ENCODE measurements at places on chromosomes 1 and 21.

- DNase-seq: no peak
Observed at GRCh38 chr1:203175237-203175826, at the start of gene MYBPH. Gene MYBPH, minus strand, starts transcription at chr1:203175826. Its CDS starts 71 bp downstream, at chr1:203175755.

- no peak for DNase-seq
Observed at GRCh38 chr21:45010096-45010495, 64.3 kb upstream of the ADARB1 start.

GRCh38 chr1:245116751-245117150, 38.0 kb upstream of the KIF26B start:
- DNase-seq: no peak

DNA sequence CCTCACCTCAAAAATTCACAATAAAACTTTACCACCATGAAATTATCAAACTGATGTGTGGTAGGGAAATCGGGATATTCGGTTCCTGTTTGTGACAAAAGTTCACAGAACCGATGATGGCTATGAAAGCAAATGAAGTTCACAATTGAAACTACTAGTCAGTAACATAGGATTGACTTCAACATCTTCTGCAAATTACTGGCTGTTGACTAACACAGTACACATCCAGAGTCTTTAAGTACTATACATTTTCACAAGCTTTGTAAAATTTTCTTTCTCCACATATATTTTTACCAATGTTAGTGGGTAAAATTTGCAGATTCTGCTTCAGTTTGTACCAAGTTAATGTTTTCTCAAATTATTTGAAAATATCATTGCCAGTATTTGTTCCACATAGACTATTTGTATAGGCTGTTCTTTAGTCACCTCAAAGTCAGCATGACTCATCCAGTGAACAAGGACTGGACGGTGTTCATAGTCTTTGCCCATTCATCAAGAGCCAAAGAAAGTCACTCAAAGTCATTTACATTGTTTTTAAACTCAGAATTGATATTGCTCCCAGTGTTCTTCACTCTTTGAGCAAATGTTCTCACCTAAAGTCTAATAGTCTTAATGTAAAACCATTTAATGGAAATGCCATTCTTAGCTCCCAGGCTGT, 213.4 kb downstream of the USP25 start:
- DNase-seq: no peak

DNA sequence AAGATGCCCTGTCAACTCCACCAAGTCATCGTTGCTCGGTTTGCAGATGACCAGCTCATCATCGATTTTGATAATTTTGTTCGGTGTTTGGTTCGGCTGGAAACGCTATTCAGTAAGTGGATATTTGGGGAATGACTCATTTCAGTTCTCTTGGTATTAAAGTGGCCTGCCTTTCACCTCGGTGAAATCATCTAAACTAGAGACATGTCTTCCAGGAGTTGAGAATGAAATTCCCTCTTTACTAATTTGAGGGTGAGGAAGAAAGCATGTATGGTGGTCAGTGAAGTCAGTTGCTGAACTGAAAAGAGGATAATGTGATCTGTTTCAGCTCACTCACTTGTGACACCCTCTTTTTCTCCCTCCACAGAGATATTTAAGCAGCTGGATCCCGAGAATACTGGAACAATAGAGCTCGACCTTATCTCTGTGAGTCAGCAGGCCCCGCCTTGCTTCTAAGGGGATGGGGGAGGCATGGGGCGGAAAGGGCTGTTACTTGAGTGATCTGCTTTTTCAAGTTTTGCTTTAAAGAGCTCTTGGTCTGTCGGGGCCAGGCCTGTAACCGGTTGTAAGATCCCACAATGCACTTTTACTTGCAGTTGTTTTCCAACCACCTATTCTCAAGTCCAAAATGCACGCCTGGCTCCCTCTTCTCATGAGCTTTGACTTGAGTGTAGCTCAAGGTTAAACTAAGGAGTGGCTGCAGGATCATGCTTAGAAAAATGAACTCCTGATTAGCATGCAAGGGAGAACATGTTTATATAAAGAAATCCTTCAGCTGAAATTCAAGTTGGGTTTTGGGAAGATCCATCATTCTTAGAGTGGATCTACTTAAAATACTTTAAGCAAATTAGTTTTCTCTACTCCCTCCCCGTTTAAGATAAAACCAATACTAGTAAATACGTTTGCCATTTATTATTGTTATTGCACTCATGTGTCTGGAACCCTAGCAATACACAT, 59.8 kb downstream of the CAPN2 start:
- no peak for DNase-seq

DNA sequence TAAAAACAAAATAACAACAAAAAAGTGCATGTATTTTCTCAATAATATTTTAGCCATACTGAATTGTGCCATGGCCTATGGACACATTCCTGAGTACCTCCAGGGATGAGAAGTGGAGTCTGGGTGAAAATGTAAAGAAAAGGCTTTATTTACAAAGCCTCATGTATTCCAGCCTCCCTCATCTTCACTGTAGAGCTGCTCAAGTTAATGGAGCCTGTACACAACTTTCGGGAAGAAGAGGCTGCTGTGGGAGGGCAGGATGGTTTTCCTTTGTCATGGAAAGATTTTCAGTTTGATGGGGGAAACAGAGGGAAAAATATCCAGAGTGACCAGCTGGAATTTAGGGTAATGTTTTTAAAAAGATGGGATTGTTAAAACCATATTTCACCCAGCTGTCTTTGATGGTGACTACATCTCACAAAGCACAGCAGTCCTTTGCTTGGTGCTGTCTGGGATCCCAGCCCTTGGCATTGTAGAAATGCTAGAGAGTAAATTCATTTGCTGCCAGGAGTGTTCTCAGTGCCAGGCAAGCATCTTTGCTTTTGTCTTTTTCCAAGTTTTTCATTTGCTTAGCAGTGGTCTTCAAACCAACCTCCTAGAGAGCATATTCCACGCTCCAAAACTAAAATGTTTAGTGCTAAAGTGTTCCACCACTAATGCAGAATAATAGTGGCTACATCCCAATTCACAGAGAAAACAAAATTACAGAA, 54.9 kb downstream of the DPT start:
- DNase-seq: no peak

DNA sequence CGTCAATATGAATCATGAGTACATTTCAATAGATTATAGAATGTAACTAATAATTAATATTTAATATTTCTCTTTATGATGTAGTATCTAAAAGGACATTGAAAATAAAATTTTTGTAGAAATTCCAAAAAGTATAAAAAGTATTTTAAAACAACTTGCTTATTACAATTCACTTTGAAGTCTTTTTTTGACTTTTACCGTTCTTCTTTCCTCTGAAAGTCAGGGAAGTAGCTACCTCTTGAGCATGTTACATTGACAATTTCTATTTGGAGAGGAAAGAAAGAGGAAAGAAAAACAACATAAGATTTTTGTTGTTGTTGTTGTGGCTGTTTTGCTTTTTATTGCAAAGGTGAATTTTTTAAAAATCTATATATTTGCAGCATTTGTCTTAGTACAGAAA, 1.3 kb downstream of the PTPRC start:
- no peak for DNase-seq

DNA sequence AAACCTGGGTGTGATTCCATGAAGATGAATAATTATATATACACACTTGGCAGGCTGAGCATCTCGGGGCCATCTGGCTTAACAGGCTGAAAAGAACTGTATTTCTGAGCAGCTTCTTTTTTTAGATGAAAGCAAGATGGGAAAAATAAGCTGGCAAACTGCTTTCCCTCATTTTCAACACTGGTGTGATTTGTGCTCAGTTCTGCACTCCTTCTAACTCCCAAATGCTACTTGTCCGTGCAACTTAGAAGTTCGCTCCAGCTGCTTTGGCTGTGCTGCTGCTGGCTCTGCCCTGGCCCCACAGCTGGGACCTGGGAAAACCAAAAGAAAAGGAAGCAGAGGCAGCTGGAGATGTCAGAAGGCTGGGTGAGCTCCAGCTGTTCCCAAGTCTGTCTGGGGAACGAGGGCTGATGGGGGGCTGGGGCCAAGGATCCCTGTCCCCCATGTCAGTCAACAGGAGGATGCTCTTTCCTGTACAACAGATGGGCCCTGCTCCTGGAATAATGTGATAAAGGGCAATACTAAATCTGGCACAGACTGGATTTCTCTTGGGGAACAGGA, 44.9 kb downstream of the PAFAH2 start:
- no peak for DNase-seq

- DNase-seq: no peak
Observed at GRCh38 chr1:102572637-102573036, 535.7 kb downstream of the COL11A1 start.

DNA sequence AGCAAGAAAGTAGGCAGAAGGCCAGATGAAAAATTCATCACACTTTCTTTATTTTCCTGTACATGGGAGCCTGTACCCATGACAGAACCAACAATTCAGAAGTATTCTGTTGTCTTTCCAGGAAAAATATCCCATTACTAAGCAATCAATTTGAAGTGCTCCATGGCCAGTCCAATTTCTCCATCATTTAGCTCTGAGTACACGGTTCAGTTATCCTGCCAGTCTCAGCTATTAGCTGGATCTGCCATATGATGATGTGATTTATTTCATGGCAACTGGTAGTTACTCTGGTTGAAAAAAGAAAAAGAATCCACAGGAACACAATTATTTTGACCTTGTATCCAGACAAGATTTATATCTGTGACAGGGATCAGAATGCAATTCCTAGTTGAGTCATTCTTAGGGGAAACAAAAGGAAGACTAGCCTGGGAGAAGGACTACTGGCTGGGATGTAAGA, 70.6 kb upstream of the GORAB start:
- no peak for DNase-seq

DNA sequence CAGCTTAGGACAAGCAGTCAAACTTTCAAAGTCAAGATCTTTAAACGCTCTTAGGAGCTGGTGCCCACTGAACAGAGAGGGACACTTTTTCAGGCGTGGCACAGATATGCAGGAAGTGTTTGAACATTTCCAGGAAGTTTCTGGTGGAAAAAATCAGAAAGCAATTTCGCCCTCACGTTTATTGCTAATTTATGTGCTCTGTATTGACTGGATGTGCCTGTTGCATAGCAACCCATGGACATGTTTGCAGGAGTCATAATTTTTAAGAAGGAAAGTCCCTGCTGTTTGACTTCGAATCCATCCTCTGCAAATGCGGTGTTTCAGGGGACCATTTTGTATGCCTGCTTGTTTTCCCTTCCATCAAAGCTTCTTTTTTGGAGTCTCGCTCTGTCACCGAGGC, 239.9 kb upstream of the IRF2BP2 start:
- no peak for DNase-seq

DNA sequence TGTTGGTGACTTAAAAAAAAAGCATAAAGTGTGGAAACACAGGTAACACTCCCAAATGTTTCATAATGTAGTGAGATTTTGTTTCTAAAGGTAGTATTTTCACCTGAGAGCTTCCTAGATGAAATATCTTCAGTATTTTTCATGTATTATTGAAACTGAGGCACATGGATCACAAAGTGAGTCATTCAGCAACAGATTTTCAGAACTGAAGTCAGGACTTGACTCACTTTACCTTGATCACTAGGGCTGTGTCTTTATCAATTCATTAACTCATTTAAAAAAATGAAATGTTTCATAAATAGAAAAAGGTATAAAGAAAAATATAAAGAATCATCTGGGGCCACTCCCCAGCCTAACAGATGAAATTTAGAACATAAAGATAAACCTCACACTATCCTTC, 66.5 kb upstream of the RCC1 start:
- no peak for DNase-seq

DNA sequence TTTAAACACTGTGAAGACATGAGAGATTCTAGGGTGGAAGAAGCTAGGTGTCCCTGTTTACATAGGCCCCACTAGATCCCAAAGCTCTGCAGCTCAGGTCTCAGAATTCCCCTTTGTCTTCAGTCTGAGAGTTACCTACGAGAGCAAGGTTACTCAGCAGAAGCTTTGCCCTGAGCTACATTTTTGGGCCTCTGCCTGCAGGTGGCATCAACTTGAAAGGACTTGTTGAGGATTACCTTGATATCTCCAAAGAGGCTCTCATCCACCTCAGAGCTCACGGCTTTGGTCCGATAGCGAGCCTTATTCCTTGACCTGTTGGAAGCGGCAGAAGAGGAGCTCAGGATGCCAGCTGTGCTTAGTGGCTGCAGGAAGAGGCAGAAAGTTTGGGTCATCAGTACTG, 7.0 kb downstream of the CFAP45 start:
- no peak for DNase-seq

All from stimulated activated CD4-positive, alpha-beta T cell treated with anti-CD3 and anti-CD28 coated beads, Interleukin-1b, Interleukin-23, amount 100 ng/mL, for 1 hour (primary cell).